Right renal pelvis (tissue), 4 donors: ENCODE measurements at places on chromosomes 1 and 21.

- no peak for DNase-seq
Observed at GRCh38 chr1:17633654-17634053, 94.2 kb downstream of the ARHGEF10L start.

- DNase-seq = no peak
Observed at GRCh38 chr1:222697203-222697602, 15.1 kb downstream of the AIDA start.

DNA sequence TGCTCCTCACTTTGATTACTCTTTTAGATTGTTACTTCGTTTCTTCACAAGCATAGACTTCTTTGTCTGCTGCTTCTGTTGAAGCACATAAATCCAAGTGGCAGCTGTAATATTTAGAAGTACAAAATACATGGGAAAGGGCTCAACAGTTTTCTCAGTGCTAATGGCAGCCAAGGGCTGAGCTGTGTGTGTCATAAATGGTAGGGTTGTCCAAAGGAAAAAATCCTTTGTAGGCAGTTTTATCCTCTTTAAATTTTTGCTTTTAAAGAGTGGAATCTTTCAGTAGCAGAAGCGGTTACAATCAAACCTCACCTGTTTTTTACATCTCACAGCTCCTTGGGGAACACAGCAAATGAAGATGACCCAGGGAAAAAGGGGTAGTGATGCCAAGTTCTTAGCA lies 650.8 kb downstream of the PLPP3 start:
- no peak for DNase-seq

DNA sequence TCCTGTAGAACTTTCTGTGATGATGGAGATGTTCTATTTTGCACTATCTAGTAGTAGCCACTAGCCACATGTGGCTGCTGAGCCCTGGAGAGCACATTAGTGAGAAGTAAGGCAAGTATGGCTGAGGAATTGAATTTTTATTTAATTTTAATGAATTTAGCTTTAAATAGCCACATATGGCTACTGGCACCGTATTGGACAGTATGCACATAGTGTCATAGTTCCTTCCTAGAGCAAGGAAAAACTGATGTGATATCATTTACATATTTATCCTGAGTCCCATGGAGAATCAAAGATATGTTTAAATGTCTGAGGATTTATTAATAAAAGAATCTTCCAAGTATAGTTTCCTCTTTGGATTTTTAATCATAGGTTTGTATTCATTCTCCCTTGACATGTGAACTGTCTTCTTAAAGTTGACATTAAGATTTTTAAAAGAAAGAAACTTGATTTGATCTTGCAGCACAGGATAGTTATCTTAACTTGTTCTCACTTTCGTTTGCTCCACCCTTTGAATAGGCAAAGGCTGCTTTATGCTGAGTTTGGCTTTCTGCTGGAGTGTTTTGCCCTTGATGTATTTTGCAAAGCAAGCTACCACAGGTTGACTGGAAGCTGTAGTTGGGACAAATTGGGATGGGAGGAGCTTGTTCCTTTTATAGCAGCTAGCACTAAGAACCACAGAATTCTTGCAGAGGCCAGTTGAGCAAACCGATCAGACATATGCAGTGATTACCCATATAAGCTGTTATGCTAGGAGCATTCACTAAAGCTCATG lies 129.7 kb downstream of the VPS13D start:
- DNase-seq = no peak

GRCh38 chr21:36471254-36471723 lies 8.6 kb downstream of the CLDN14 start:
- DNase-seq = no peak

GRCh38 chr1:110879758-110880606 lies 7.0 kb downstream of the CD53 start:
- DNase-seq = no peak

GRCh38 chr21:31732597-31733550 lies 956 bp upstream of the SCAF4 start:
- DNase-seq = no peak

GRCh38 chr1:184449916-184450315 lies 63.1 kb downstream of the C1orf21 start:
- DNase-seq = no peak
